ENCODE measurements at places on chromosomes 12 and 14.

DNA sequence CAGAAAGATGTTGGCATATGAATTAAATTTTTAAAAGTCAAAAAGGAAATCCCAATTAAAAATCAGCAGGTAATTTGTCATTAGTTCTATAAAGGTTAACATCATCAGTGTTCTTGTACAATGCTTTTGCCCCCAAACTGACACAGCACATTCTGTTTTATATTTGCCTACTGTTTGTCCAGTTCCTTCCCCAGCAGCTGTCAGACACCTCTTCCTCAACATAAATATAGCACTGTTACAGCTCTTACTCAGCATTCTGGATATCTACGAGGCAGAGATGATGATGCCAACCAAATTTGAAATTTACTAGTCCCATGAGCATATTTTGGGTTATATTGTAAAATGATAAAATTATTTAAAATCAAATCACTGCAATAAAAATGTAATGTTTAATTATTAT is 124.6 kb downstream of the SINHCAF start:
- H3K27me3 ChIP-seq: no peaks in the 10 kb centered on the region
- DNase-seq: no peak
- no peak overlapping the region for H3K4me3 ChIP-seq
- H3K27ac ChIP-seq: no peak overlapping the region
- no peaks in the 10 kb centered on the region for H3K4me1 ChIP-seq
- no peaks in the 10 kb centered on the region for H3K36me3 ChIP-seq

DNA sequence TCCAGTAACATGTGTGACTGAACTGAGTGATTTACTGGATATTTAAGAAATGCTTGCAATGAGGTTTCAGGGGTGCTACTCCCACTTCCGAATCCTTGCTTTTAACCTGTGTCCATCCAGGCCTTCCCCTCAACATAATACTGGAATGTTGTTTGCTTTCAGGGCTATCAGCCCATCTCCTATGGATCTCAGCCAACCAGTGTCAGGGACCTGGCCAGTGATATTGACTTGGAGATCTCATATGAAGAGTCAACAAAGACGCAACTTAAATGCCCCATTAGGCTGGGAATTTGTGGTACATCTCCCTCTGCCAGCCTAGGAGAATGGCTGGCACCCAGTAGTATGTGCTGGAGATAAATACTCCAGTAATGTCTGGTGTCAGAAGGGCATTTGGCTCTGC is 889 bp upstream of the IFT43 start:
- no peaks in the 10 kb centered on the region for H3K27me3 ChIP-seq
- H3K36me3 ChIP-seq: peaks cover 1% of the 10 kb centered on the region
- H3K4me1 ChIP-seq: peaks cover 39% of the 10 kb centered on the region
- no peak overlapping the region for H3K4me3 ChIP-seq

DNA sequence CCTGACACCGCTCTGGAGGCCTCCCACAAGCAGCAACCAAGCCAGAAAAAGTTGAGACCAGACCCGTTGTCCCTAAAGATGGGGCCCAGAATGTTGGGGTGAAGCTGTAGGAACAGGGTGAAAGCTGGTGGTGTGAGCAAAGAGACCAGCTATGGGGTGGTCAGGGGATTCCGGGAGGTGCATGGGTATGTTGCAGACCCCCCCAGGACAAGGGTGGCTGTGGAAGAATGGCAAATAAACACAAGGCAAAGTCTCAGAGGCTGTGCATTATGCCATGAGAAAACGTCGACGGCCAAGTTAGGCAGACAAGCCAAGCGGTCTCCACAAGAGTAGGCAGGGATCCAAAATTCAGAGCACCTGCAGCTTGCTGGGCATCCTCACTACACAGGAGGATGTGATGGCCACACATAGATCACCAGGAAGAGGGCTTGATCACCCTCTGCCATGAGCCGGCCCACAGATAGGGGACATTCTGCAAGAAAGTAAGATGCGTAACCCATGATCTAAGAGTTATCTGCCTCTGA is 58.8 kb upstream of the KCNA1 start:
- H3K4me1 ChIP-seq: peaks cover 5% of the 10 kb centered on the region
- H3K27ac ChIP-seq: no peak overlapping the region
- no peaks in the 10 kb centered on the region for H3K36me3 ChIP-seq
- DNase-seq: no peak

DNA sequence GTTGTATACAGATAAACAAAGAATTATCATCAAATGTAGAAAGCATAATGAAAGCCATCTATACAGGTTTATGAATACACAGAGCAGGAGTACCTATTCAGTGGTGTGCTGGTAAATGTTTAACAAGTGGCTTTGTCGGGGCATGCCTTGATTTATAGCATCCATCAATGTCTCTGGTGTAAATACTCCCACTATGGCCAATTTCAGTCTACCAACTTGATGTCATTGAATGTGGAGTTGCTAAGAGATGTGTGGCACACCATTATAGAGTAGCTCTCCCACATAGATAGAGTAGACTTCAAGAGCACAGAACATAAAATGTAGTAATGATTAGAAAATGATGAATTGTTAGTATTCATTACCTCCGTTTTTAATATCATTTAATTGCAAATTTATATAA is 9.3 kb downstream of the GRIP1 start:
- DNase-seq: no peak
- H3K4me1 ChIP-seq: no peaks in the 10 kb centered on the region
- no peaks in the 10 kb centered on the region for H3K36me3 ChIP-seq
- no peak overlapping the region for H3K27ac ChIP-seq

- H3K27ac ChIP-seq: no peak overlapping the region
- H3K4me1 ChIP-seq: peaks cover 4% of the 10 kb centered on the region
- H3K36me3 ChIP-seq: no peaks in the 10 kb centered on the region
- DNase-seq: no peak
Measured at GRCh38 chr12:58919231-58920101, 838 bp downstream of the LRIG3 start.

- H3K27me3 ChIP-seq: no peaks in the 10 kb centered on the region
- H3K36me3 ChIP-seq: no peaks in the 10 kb centered on the region
- H3K4me3 ChIP-seq: no peak overlapping the region
- H3K27ac ChIP-seq: no peak overlapping the region
- DNase-seq: no peak
- peaks cover 12% of the 10 kb centered on the region for H3K4me1 ChIP-seq
Measured at GRCh38 chr12:66829660-66830325, 150.9 kb upstream of the GRIP1 start.

- peaks cover 12% of the 10 kb centered on the region for H3K27me3 ChIP-seq
- no peaks in the 10 kb centered on the region for H3K36me3 ChIP-seq
- H3K4me3 ChIP-seq: no peak overlapping the region
- no peak overlapping the region for H3K27ac ChIP-seq
- DNase-seq: no peak
Measured at GRCh38 chr12:78865516-78865915, 942 bp downstream of the SYT1 start.

- H3K4me1 ChIP-seq: no peaks in the 10 kb centered on the region
- H3K36me3 ChIP-seq: no peaks in the 10 kb centered on the region
- no peak overlapping the region for H3K4me3 ChIP-seq
- H3K27me3 ChIP-seq: no peaks in the 10 kb centered on the region
- no peak for DNase-seq
Measured at GRCh38 chr12:52494100-52494499, 1.0 kb upstream of the KRT6A start.

DNA sequence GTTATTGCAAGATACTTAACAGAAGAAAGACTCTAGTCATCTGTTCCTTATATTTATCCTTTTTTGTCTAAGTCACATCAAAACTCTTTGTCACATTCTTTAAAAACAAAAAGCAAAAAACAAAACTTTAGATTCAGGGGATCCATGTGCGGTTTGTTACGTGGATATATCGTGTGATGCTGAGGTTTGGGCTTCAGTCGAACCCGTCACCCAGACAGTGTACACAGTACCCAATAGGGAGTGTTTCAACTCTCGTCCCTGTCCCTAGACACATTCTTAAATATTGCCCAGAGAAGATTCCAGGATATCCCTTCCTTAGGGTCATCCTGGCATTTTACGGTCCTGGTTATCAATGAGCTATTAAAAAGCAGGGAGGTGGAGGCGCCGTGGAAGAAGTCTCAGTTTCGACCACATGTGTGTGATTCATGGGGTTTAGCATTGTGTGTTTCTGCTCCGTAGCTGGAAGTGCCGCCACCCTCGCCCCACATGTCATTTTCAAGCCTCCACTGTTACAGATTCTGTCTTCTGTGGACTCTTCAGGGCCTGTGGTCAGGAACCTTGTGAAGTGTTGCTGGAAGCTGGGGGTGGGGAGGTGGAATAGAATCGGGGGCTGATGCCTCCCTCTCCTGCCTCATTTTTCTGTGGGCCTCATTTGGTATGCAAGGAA is 19.9 kb downstream of the CCND2 start:
- H3K36me3 ChIP-seq: peaks cover 97% of the 10 kb centered on the region
- peaks cover 66% of the 10 kb centered on the region for H3K4me1 ChIP-seq
- H3K27me3 ChIP-seq: no peaks in the 10 kb centered on the region
- no peak for DNase-seq
- no peak overlapping the region for H3K4me3 ChIP-seq

DNA sequence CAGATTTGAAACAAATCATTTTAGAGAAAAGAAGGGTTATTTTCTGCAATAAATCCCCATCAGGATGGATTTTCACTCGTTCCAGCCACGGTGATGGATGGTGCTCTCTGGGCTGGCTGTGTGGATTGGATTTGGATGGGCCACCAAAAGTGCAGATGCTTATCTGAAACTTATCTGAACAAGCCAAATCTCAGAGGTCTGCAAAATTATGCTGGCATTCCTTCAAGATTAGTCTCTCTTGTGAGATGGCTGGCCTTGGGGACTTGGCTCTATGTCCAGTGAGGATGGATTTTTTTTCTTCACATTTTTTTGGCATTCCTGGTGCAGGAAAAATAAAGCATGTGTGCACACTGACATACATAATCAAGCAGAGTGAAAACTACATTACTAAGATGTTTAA is 341.9 kb downstream of the GXYLT1 start:
- H3K27ac ChIP-seq: no peak overlapping the region
- H3K27me3 ChIP-seq: no peaks in the 10 kb centered on the region
- H3K4me1 ChIP-seq: no peaks in the 10 kb centered on the region
- no peaks in the 10 kb centered on the region for H3K36me3 ChIP-seq
- DNase-seq: no peak

DNA sequence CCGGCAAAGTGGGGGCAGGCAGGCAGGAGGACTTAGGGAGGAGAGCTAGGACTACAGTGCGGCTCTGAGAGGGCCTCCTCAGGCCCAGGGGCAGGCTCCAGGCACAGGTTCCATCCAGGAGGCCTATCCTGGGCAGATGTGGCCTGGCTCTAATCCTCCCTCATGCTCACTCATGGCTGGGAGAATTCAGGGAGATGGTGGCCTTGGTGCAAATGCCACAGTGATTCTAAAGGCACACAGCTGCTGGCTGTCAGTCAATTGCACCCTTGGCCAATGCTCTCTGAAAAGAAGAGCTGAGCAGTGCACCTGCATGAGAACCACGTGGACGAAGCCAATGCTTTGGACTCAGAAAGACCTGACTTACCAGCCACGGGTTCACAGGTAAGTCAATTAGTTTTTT is 89.6 kb downstream of the C12orf75 start:
- H3K27me3 ChIP-seq: no peaks in the 10 kb centered on the region
- no peak overlapping the region for H3K4me3 ChIP-seq
- DNase-seq: no peak
- no peaks in the 10 kb centered on the region for H3K4me1 ChIP-seq

DNA sequence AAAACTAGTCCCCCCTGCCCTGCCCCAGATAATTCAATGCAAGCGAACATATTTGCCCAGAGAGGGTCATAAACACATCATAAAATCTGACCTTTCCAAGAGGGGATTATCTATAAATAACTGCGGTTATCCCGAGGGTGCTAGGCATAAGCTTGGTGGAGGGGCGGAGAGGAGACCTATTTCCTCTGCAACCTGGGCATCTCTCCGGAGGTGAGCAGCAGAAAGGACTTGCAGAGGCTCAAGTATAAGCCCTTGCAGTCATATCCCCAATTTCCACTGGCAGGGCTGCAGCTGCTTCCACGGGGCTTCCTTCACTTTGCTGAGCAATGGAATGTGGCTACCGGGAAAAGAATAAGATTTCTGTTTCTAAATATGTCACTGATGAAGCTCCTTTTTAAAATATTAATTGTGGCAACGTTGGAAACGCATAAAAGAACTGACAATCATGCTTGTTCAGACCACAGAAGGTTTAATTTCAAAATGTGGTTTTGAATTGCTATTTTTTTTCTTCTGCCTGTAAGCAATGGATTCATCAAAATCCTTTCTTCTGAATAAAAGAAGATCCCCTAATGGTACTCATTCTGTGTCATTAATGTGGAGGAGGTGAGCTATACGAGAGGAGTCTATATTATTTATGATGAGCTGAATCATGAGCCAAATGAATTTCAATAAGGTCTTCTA is 268.9 kb upstream of the ATP2B1 start:
- H3K4me1 ChIP-seq: no peaks in the 10 kb centered on the region
- no peak for DNase-seq
- no peak overlapping the region for H3K4me3 ChIP-seq
- no peak overlapping the region for H3K27ac ChIP-seq

DNA sequence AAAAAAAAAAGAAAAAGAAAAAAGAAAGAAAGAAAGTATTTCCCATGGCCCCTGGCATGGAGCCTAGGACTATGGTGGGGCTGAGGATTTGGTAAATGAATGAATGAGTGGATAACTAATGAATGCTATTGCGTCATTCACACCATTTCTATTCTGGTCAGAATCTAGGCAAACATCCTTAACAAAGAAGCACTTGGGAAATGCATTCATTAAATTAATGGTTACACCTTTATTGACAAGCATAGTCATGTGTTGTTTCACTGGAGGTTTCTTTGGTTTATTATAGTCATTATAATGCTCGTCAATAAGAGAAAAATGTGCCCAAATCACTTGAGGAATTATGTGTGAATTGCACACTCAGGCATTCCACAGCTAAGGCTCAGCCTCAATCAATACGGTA is 13.6 kb upstream of the AQP2 start:
- peaks cover 2% of the 10 kb centered on the region for H3K4me1 ChIP-seq
- no peaks in the 10 kb centered on the region for H3K27me3 ChIP-seq
- H3K27ac ChIP-seq: no peak overlapping the region
- DNase-seq: no peak

DNA sequence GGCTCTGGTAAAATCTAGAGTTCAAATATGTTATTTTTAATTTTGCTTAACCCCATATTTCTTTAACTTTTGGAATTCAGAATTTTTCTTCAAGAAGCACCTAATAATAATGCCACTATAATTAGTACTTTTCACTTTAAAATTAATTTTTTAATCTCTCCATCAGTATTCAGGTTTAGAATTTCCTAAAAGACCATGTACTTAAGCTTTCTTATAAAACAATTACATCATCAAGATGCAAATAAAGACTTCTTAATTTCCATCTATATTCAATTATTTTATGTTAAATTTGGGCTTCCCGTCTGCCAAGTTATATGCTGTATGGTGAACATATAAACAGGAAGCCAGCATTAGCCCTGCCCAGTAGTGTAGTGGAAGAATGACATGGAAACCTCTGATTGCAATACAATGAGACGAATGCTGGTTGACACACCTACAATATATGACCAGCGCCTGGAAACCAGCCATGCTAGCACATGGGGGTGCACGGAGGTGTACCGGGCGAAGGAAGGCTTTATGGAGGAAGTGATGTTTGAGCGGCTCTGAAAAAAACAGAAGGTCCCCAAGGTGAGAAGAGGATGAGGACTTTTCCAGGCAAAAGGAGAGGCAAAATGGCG is 82.2 kb downstream of the LLPH start:
- no peaks in the 10 kb centered on the region for H3K27me3 ChIP-seq
- H3K4me3 ChIP-seq: no peak overlapping the region
- H3K36me3 ChIP-seq: no peaks in the 10 kb centered on the region
- no peak for DNase-seq
- no peaks in the 10 kb centered on the region for H3K4me1 ChIP-seq

GRCh38 chr12:104687823-104688573 is 231.2 kb downstream of the CHST11 start:
- H3K27ac ChIP-seq: no peak overlapping the region
- peaks cover 67% of the 10 kb centered on the region for H3K4me1 ChIP-seq
- no peaks in the 10 kb centered on the region for H3K27me3 ChIP-seq
- no peaks in the 10 kb centered on the region for H3K36me3 ChIP-seq
- DNase-seq: no peak
- no peak overlapping the region for H3K4me3 ChIP-seq
